ENCODE measurements at places on chromosomes 6 and 20.

- no peak for DNase-seq
Measured at GRCh38 chr6:107656883-107657282, 167.0 kb downstream of the SOBP start.

- no peak for DNase-seq
Measured at GRCh38 chr20:44431502-44432234, 44.0 kb upstream of the TTPAL start.

GRCh38 chr20:50975701-50976330 lies 17.2 kb downstream of the MOCS3 start:
- no peak for DNase-seq

- DNase-seq, result no peak
Measured at GRCh38 chr6:161238500-161238899, 35.4 kb downstream of the AGPAT4 start.

DNA sequence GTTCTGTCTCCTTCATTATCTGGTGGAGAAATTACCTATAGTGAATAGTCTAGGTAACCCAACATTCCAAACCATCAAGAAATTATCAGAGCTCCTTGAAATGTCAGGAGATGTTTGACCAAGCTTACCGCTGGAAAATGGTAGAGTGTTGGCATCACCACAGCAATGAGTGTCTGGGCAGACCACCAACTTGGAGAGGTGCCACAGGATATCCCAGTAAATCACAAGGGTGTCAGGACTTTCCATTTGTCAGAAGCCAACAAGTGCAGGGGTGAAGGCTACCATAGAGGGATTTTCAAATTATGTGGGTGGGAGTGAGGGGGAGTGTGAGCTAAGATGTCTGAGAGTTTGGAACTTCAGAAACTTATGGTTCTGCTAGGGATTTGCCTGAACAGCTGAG lies 73.2 kb downstream of the VGLL2 start:
- no peak for DNase-seq

DNA sequence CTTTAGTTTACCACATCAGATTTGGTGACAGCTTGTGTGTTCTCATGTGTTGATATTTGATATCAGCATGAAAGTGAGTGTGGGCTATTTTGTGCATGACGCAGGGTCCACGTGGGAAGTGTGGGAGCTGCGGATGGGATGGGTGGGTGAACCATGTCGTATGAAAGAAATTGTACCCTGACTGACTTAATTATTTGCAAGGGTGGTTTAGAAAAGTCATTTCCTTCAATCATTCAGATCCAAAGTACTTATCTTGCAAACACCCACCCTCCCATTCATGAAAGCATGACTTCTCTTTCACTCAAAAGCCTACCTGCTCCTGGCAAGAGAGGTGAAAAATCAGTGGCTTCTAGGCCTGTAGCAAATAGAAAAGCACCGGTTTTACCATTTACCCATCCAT lies 91.8 kb upstream of the BACH2 start:
- no peak for DNase-seq

GRCh38 chr20:23646106-23646873 lies 8.5 kb upstream of the CST3 start:
- no peak for DNase-seq

- no peak for DNase-seq
Measured at GRCh38 chr6:35371494-35372262, 29.3 kb downstream of the PPARD start.

DNA sequence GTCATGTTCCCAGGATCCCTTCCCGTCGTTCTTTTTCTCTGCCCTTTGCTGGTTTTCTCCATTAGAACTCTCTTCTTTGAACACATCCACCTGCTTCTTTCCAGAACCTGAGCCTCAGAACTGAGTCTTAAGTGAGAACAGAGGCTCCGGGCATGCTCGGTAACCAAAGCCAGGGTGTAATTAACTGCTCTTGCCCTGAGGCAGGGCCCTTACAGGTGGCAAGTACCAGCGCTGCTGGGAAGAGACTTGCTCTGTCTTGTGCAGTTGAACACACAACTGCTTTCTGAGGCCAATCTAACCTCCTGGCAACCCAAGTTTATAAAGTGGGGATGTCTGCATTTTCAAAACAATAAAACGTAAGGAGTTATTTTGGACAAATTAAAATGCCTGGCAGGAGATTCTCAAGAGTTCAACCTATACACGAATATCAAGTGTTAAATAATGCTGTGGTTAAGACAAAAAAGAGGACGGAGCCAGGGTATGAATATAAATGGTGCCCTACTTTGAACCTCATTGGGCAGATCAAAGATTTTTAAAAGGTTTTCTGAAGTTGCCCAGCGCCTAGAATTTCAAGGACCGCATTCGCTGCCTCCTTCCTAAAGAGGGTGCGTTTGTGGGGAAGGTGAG lies 12.4 kb upstream of the DEK start:
- peak; percentile 13 for DNase-seq

GRCh38 chr6:5323979-5324378 lies 62.7 kb downstream of the FARS2 start:
- DNase-seq, result no peak

GRCh38 chr20:58150772-58151171 lies 77.7 kb downstream of the ANKRD60 start:
- peak; percentile 1 for DNase-seq

GRCh38 chr6:147158881-147159280 lies 45.3 kb upstream of the STXBP5 start:
- DNase-seq, result no peak

- peak; percentile 80 for DNase-seq
Measured at GRCh38 chr20:2688041-2688591, 4.5 kb upstream of the EBF4 start.

GRCh38 chr20:29878777-29879442 lies 1378.6 kb upstream of the DEFB115 start:
- no peak for DNase-seq

DNA sequence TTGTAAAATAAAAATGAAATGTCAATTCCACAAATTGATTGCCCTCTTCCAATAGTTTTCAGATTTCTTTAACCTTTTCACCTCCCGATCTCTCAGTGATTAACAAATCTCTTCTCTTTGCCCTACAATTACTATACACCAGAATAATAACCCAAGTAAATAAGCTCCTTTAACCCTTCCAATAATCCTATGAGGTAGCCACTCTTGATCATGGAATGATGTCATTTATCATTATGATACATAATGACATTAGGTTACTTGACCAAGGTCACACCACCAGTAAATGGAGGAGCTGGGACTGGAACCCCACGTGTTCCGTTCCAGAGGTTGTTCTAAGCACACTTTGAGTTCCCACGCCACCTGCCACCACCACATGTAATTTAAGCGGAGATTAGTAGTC lies 54.8 kb downstream of the ADAT2 start:
- DNase-seq, result no peak

DNA sequence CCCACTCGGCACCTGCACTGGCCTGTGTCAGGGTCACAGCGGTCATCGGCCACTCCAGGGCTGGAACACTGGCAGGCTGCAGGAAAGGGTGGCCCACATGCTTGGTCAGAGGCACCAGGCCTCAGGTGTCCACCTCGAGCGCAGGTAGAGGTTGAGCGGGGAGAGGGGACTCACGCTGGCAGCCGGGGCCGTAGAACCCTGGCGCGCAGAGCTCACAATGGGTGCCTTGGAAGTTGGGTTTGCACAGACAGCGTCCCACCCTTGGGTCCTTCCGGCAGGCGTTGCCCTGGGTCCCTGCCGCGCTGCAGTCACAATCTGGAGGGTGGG lies 28.9 kb downstream of the LAMA5 start:
- no peak for DNase-seq

DNA sequence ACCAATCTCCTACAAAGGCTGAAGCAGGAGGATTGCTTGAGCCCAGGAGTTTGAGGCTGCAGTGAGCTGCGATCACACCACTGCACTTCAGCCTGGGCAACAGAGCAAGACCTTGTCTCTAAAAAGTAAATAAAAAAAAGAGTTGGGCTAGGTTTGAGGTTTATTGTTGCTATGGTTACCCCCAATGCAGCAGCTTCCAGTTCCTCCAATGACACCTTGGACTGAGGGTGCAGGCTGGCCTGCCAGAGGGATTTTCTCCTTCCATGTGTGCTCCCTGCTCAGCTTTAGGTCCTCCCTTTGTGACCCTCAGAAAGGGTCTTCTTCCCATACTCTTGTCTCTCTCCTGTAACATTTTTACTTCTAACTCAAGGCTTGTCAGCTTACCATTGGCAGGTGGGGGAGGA lies 10.6 kb upstream of the TBC1D20 start:
- no peak for DNase-seq

DNA sequence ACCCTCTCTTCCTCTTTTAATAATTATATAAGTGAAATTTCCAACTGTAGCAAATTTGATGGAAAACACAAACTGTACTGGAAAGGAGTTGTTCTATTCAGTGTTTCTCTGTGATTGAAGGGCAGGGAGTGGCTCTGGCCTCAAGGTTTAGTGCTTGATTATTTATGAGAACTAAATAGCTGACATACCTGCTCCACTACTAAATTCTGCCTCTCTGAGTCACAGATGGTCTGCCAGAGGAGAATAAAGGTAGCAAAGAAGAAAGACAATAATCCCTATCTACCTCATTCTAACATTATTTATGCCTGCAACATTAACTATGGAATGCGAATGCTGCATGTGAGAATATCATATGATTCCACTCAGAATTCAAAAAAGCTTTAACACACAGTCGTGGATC lies 9.3 kb downstream of the BMP5 start:
- no peak for DNase-seq

- no peak for DNase-seq
Measured at GRCh38 chr20:56171087-56172012, 77.2 kb upstream of the MC3R start.

DNA sequence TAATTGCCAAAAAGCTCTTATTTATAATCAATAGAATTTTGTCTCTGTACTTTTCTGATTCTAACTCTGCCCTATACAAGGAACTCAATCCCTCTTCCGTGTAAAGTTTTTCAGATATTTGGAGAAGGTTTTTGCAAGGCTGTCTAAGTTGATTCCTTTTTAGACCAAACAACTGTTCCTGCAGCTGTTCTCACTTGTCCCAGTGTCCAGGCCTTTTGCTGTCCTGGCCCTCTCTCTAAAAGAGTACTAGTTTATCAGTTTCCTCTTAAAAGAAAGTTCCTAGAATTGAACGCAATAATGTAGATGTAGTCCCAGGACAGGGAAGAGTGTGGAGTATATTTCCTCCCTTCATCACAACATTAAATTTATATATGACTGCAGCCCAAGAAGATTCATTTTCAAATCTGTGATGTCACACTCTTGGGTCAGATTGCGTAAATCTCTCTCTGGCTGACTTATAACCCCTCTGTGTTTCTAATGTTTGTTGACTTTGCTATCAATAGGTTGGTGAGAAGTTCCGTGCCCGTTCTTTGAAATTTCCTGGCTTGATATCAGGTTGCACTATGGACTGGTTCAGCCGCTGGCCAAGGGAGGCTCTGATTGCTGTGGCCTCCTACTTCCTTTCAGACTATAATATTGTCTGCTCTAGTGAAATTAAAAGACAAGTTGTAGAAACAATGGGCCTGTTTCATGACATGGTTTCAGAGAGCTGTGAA lies 139.4 kb upstream of the GLP1R start:
- peak; percentile 93 for DNase-seq

DNA sequence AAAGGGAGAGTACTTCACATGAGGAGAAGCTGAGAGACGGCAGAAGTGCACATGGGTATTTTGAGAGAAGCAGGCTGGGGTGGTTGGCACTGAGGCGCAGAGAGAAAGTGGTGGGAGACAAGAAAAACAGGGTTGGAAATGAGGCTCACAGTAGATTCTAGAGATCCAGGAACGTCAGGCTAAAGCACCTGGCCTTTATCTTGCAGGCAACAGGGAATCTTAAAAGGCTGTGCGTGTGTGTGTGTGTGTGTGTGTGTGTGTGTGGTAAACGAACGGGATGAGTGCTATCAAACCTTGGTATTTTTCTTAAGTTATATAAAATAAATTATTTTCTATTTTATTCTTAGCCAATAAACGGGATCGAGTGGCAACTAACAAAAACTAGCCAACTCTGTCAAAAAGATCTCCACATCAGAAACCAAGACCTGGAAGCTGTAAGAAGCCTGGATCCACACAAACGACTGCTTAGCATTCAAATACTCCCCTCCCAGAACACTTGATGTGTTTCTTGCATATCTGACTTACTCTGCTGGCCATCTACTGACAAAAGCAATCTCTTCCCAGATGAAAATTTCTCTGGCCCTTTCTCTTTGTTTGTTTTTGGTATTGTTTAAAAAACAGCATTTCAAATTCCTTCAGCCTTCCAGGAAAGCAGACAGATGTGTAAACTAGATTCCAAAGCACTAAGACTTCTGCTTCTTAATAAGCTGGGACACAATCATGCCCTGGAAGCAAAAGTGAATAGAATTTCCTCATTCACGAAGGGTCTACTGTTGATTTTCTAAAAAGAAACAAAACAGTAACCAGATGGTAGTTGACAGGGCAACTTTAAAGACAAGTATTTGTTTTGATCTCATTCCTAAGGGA lies 44.8 kb upstream of the FABP7 start:
- no peak for DNase-seq

- no peak for DNase-seq
Measured at GRCh38 chr6:71419217-71420094, 130.8 kb downstream of the OGFRL1 start.

DNA sequence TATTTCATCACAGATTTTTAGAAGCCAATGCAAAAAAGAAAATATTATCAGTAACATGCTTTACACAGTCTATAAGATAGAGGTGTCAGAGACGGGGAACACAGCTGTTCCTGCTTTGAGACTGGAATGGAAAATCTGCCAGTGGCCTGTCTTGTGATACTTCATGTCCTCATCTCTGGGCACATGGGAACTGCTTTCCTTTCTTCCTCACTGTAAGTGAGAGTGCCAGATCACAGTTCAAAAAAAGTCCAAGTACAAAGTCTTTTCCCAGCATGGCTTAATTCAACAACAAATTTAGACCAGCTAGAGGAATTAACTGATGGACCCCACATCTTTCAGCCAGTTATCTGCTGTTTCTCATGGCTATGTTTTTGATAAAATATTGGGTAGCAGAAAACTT lies 490.4 kb downstream of the CDKAL1 start:
- DNase-seq, result no peak

- no peak for DNase-seq
Measured at GRCh38 chr6:164533045-164533362, 776.4 kb downstream of the C6orf118 start.

DNA sequence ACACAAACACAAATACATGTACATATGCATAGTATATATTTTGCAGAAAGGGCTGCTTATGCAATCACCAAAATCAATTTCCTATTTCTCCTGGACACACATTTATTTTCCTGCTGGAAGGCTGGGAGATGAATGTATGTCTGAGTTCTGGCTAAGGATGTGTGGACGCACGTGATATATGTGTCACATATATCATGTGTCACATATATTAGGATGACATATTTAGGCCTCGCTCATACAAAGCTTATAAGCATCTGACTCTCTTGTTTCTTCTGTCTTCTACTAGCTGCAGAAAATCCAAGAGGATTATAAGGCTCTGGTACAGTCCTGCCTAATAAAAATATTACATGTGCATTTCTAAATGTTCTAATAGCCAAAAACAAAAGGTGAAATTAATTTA lies 47.2 kb upstream of the TFAP2D start:
- no peak for DNase-seq

- no peak for DNase-seq
Measured at GRCh38 chr20:32792316-32792715, 27.4 kb upstream of the MAPRE1 start.

GRCh38 chr6:51514748-51515402 lies 572.5 kb downstream of the PKHD1 start:
- DNase-seq, result no peak

- peak; percentile 33 for DNase-seq
Measured at GRCh38 chr6:31272436-31272835, 544 bp upstream of the HLA-C start.
